Neural crest cell (in vitro differentiated cells): ENCODE measurements at places on chromosomes 12 and 14.

DNA sequence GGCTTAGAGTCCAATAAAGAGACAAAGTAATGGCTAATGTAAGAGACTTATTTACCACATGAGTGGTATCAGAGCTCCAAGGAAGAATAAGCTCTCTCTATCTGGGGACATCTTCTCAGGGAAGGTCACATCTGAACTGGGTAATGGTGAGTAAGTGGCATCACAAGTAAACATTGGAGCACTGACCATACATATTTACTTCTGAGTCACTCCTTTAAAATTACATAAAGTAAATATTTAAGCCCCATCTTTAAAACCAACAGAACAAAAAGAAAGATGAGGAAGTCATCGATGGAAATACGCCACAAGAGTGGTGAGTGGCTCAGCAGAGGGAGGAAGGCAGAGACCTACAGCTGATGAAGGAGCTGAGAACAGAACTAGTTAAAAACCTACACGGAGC, 159.9 kb downstream of the DUSP6 start:
- DNase-seq = no peak

GRCh38 chr14:32584079-32584478, 255.0 kb downstream of the AKAP6 start:
- no peak for DNase-seq

DNA sequence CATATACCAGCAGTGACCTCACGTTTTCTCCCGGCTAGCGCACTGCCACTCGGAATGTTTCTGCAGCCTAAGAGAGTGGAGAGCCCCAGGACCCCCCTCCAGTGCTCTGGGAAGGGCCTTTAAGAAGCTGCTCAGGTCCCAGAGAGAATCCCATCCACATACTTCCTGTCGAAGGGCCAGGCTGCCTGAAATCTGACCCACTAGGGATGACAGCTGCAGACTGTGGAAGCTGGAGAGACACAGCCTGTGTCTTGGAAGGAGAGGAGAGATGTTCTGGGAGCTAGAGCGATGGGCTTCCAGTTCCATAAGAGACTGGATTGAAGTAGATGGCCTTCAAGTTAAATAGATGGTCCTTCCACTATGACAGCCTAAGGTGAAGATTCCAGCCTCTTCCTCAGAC, 54.4 kb downstream of the IQSEC3 start:
- DNase-seq = no peak

GRCh38 chr12:12626471-12626870, 14.8 kb downstream of the CREBL2 start:
- DNase-seq = no peak

DNA sequence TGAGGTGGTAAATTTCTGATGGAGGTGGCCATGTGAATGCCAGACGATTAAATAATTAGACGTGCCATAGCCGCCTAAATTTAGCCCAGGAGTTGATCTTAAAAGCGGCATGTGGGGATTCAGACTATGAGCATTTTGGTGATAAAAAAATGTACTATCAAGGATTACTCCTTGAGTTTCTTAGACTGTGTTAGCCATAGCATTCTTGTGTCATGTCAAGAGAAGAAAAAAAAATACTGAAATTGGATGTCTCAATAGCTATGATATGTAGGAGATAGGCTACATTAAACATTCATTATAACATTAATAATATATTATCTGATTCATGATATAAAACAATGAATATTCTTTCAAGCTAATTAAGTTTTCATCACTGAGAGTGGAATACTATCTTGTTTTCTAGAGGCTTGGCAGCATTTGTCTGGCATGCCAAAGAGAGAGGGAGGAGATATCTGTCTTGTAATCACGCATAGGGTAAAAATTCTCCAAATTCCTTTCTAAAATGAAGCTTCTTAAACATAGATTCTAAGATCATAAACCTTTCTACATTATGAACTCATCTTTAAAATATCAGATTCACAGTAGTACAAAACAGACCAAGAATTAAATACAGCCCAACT, 727.0 kb downstream of the C12orf50 start:
- DNase-seq = no peak

DNA sequence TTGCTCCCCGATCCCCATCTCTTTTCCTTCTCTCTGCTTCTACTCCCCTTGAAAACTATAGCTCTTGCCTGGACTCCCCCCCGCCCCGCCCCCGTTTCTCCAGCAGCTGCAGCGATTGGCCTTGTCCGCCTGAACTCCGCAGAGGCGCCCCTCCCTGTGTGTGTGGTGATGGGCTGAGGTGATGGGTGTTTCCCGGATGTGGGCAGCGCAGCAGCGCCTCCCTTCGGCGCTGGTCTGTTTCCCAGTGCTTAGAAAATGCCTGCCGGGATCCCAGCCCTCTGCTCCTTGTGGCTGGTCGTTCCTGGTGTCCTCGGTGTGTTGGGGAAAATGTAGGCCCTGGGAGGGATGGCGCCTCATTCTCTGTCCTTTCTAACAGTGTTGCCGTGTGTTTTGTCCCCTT, 43.3 kb downstream of the GALNT8 start:
- DNase-seq = peak; percentile 8

GRCh38 chr14:91288876-91289275, 44.4 kb upstream of the GPR68 start:
- DNase-seq = no peak

GRCh38 chr14:102911991-102912761, 10.3 kb upstream of the AMN start:
- DNase-seq = no peak

- DNase-seq = no peak
Observed at GRCh38 chr12:26786491-26786864, 46.5 kb downstream of the ITPR2 start.

DNA sequence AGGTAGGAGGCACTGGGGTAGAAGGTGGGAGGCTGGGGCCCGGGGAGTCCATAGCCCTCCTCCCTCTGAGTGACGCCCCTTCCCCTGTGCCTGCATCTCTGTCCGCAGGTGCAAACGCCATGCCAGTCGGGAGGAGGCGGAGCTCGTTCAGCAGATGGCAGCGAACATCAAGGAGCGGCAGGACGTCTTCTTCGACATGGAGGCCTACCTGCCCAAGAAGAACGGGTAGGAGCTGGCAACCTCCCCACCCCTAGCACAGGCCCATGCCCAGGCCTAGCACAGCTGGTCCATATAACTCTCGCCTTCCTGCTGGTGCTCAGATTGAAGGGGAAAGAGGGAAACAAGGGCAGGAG, 35.6 kb downstream of the TMEM120B start:
- no peak for DNase-seq

DNA sequence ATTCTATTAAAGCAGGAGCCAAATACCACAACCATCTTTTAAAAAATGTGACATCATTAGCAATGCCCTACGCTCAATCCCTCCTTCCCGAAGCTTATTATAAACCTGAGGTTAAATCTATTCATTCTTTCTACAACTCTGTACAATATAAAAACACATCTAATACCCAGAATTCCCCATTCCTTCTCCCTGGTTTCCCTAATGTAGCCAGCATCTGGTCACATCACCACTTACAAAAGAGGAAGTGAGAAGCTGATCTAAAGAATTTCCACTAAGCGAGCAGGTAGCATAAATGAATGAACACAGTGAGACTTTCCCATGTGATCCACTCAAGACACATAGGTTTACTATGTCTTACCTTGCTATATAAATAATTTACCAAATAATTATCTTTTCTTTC, 90.4 kb downstream of the LRP6 start:
- no peak for DNase-seq

DNA sequence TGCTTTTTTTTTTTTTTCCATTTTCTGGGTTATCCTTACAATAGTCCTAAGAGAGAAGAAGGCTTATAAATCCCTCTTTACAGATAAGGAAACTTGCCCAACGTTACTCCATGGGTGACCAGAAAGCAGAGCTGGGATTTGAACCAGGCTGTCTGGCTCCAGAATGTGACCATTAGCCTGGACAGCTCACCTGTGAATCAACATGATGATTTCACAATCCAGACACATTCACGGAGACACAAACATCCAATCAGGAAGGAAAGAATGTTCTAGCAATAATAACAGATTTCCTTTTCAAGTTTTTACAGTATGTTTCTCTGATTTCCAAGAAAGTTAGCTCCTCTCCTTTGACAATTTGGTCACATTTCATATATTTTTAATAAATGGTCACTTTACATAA, 118.3 kb downstream of the GALC start:
- DNase-seq = no peak

DNA sequence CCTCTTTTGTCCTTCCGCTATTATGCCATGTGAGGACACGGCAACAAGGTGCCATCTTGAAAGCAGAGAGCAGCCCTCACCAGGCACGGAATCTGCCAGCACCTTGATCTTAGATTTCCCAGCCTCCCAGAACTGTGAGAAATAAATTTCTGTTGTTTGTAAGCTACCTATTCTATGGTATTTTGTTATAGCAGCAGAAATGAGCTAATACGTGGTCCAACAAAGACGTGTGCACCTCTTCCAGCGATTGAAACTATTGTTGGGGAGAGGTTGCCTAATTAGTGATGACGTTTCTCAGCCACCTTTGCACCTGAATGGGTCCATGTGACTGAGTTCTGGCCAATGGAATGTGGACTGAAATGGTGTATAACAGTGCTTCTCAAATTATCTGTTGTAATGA, 2.3 kb upstream of the SNAPC1 start:
- DNase-seq = no peak

DNA sequence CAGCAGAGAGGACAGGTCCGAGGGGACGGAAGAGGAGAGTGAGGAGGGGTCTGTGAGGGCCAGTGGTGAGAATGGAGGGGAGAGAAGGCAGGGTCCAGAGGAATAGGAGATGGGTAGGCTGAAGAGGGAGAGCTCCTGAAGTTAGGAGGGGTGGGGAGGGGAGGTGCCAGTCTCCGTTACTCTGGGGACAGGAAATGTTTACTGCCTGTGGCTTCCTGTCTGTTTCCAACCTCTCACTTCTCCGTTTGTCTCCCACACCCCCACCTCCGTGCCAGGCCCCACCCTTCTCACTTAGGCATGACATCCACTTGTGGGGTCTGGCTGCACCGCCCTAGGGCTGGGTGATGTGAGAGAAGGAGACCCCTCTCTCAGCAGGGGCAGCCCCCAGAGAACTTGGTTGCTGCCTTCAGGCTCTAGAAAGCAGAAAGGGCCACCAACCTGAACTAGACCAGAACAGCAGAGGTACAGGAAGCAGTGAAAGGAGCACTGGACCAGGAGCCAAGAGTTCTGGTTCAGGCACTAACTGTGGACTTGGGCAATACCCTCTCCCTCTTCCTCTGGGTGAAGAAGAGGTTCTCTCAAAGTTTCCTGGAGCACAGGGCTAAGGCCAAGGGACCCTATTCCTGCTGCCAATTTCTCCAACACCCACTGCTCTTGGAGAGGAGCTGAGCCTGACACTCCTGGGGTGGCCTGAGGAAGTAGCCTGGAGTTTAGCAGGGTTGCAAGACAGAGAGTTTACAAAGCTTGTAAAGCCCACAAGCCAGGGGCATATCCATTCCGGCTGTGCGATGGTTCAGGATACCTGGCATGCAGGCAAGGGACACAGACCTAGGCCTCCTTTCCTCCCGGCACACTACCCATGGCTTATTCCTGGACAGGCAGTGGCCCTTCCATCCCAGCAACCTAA, 5.5 kb downstream of the ITGA5 start:
- DNase-seq = no peak

- DNase-seq = no peak
Observed at GRCh38 chr12:49693931-49694444, 13.2 kb downstream of the FMNL3 start.

DNA sequence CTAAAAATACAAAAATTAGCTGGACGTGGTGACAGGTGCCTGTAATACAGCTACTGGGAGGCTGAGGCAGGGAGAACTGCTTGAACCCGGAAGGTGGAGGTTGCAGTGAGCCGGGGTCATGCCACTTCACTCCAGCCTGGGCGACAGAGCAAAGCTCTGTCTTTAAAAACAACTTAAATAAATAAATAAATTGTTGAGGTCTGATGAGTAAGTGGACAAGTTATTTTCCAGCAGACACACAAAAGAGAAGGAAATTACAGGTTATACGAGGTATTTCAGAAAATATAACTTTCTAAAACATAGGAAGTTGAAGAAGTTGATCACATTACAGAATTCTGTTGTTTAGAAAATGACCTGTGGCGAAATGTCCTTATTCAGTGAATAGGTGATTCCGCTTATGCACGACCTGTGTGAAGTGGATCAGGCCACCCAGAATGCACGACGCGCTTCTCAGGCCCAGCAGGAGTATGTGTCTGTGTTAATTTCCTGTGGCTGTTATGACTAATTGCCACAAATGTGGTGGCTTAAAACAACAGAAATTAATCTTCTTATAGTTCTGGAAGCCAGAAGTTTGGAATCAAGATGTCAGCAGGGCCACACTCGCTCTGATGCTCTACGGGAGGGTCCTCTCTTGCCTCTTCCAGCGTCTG, 38.1 kb downstream of the P2RX7 start:
- DNase-seq = no peak

- no peak for DNase-seq
Observed at GRCh38 chr14:51491776-51492175, 159.9 kb upstream of the FRMD6 start.

DNA sequence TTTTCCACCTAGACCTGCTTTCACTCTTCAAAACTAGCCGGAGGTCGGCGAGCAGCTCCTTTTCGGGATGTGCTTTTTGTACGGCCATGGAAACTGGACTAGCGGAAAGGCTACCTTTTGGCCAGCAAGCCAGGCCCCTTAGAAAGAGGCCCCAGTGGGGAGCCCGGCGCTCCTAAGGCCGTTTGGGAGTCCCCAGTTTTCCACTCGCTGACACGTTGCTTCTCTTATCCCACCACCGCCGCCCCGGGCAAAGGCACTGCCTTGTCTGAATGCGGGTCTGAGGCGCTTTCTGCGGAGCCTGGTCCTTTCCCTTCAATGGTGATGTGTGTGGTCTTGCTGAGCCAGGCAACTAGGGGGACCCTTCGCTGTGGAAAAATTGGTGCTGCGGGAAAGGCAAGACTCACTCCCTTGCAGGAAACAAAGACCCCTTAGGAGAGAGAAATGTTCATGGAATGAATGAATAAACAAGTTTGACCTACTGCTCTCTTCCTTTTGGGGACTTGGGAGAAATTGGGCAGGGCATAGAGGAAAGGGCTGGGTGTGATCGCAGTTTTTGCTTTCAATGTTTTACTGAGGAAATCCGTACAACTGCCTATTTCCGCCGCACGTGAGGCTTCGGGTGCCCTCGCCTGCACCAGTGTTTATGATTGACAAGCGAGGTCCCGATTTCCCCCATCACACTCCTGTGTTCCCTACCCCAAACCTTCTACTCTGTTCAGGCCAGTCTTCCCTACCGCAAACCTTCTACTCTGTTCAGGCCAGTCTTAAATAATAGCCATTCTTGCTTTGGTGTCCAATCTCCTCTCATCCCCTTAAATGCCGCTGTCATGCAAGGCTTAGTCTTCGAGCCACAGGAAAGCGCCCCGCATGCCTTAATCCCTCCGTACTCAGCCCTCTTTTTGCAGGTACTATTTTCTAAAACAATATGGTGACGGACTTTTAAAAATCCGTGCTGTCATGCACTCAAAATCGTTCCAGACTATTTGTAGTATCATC, 1.0 kb upstream of the SLC38A2 start:
- peak; percentile 57 for DNase-seq
